ENCODE measurements at places on chromosomes 12 and 14.

- DNase-seq, result no peak
These were observed 231.0 kb downstream of the ALG10B start for GRCh38 chr12:38547586-38547985.

DNA sequence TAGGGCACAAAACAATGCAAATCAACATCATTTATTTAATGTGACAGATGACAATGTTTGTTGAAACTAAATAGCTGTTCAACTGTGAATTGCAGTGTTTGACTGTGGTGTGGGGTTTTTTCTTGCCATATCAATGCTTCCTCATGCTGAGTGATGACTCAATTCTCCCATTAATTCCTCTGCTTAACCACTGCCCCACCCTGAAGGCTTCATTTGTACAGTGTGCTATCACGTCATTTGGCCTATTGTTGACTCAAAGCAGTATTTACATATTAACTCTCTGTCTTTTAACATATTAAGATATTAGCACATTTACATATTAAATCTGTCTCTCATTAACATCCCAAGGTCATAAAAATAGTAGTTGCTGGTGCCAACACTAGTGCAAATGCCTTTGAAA lies 164.8 kb upstream of the NRXN3 start:
- no peak for DNase-seq

GRCh38 chr14:59187802-59188460 lies 536 bp upstream of the DAAM1 start:
- DNase-seq, result peak; percentile 10

DNA sequence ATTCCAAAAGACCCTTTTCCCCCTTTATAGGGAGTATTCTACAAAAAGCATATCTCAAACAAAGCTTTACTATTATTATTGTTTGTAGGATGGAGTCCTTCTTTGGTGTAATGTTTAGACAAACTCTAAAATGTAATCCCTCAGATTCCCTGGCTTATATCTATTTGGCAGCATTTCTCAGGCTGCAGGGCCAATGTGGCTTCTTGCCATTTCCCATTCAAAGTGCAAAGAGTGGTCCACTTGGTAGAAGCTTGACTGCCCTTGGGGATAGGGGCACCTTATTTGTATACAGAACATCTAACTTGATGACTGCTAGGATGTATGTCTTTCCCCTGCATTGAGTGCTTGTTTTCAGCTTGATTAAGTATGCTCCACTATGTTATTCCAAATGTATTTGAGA lies 242.7 kb downstream of the PRKD1 start:
- DNase-seq, result no peak

- no peak for DNase-seq
These were observed 43.8 kb upstream of the PSMA6 start for GRCh38 chr14:35248476-35248788.

- no peak for DNase-seq
These were observed 109.5 kb downstream of the SINHCAF start for GRCh38 chr12:31216479-31216878.

- no peak for DNase-seq
These were observed 83.9 kb downstream of the ZFP36L1 start for GRCh38 chr14:68709007-68709406.

DNA sequence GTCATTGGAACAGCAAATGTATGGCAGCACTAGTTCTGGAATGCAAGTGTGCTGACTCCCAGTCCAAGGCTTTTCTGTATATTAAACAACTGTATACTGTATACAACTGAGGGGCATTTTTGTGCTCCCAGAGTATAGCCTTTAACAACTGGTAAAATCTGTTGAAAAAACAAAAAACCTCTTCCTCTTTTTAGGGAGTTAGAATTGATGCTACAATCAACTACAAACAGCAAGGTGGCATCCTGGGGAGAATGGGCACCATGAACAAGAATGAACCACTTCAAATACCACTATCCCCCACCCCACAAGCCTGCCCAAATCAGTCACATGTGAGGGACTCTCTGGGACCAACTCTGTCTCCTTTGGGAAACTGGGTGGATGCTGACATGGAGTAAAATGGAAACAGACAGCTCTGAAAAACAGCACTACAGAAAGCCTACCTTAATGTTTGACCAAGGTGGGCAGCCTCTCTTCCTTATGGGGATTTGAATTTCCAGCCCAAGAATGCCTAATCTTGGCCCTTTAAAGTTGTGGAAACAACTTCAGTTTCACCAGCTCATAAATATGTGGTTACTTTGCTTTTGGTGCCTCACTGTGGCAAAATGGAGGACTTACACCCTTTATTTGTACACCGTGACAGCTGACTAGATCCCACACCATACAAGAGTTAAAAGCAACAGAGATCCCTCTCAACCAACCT lies 7.5 kb downstream of the VTI1B start:
- peak; percentile 5 for DNase-seq

- no peak for DNase-seq
These were observed 45.8 kb downstream of the SLCO1C1 start for GRCh38 chr12:20740972-20741371.

GRCh38 chr12:89208661-89209096 lies 143.6 kb downstream of the DUSP6 start:
- no peak for DNase-seq

- DNase-seq, result no peak
These were observed 297.5 kb upstream of the SLC16A7 start for GRCh38 chr12:59298296-59298695.

DNA sequence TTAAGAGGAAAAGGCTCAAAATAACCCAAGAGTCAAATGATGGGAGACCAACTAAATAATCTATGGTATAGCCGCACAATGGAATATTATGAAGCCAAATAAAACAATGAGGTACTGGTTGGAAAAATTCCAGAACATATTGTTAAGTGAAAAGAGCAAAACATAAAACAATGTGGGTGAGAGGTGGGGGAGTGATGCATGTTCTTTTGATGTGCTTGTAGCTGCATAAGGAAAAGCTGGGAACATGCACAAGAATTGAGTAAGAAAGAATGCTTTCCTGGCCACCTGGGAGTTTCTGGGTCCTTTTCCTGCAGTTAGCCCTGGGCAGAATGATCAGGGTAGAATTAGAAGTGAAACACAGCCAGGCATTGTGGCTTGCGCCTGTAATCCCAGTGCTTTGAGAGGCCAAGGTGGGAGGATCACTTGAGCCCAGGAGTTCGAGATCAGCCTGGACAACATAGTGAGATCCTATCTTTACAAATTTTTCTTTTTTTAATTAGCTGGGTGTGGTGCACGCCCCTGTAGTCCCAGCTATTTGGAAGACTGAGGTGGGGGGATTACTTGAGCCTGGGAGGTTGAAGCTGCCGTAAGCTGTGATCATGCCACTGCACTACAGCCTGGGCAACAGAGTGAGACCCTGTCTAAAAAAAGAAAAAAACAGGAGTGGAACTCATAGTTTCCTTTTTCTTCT lies 7.9 kb downstream of the ABCB9 start:
- no peak for DNase-seq

DNA sequence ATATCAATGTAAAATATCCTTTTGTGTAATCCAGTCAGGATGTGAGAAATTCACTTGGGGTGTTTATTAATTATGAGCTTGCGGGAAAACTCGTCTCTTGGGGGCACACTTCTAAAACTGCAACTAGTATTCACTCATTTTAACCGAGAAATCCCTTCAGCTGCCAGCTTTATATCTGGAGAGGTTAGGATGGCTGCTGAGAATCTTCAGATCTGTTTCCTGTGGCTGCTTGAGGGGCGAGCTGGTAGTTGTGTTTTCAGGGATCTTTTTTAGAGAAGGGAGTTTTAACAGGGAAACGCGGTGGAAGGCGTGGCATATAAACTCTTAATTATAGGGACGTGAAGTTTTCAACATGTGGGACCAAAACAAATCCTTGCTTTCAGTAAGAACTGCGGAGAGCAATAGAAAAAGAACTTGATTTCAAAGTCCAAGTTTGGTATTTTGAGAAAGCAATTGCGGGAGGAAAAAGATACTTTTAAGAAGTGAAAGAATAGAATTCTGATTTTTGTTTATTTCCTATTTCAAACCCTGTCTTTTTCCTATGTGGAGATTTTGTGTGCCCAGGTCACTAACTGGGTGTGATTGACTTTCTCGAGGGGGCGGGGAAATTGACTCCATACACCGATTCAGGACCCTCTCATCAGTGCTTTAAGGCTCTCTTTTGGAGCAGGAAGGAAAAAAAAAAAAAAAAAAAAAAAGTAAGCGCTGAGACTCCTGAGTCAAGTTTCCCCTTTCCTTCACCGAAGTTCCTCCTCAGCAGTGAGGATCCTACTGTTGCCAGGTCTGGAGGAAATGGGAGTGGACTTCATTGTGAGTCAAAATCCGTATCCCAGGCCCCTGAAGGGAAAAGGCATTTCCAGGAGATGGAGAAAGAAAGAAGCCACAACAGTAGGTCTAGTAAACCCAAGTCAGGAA lies 1.1 kb downstream of the PPFIBP1 start:
- DNase-seq, result no peak

GRCh38 chr12:89645434-89645833 lies 63.2 kb downstream of the ATP2B1 start:
- no peak for DNase-seq

DNA sequence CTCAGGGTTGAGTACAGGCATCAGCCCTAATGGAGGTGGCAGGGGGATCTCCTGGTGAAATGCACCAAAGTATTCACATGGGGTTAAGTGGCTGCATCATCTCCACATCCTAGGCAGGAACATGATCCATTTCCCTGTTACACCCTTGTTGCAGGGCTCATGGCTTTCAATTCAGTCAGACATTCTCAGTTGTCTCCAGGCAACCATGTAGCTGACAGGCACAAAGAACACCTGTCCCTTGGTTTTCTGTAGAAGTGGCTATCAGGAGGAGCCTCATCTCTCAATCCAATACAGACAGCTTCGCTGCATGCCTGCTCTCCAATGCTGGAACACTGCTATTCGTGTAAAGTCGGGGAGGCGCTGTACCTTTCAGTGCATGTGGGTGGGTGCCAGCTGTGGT lies 299.0 kb upstream of the FOXG1 start:
- DNase-seq, result no peak

GRCh38 chr12:20472102-20472782 lies 103.9 kb downstream of the PDE3A start:
- no peak for DNase-seq

DNA sequence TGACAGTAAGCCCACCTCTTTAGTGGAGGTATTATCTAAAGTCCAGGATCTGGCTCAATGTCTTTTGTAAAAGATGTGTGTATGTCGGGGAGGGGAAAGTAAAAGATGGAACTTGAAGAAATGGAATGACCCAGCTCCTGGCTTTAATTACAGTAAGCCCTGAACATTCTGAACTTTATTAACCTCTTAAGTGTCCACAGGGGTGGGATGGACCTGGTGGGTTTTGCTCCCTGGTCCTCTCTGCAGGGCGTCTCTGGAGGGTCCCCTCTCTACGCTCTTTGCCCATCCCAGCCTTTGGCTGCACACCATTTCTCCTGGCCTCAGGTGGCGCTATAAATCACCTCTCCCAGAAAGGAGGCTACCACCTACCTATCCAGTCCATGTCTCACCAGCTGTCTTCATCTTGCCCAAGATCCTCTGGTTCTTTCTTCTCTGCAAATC lies 3.7 kb upstream of the CISTR start:
- no peak for DNase-seq

DNA sequence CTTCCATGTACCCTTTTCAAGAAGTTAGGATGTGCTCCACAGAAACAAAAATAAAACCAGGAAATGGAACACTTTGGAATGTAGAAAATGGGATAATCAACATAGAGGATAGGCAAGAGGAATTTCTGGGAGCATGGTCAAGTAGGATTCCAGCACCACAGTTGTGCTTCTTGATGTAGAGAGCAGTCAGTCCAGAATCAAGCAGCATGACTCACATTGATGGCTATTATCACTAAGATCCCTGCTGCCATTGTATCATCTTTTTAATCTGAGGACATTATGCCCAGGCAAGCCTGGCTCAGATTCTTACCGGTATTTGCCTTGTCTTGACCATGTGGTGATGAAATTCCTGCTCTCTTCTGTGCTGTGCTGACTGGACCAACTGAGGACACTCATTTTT lies 5.7 kb downstream of the ETFRF1 start:
- DNase-seq, result no peak

DNA sequence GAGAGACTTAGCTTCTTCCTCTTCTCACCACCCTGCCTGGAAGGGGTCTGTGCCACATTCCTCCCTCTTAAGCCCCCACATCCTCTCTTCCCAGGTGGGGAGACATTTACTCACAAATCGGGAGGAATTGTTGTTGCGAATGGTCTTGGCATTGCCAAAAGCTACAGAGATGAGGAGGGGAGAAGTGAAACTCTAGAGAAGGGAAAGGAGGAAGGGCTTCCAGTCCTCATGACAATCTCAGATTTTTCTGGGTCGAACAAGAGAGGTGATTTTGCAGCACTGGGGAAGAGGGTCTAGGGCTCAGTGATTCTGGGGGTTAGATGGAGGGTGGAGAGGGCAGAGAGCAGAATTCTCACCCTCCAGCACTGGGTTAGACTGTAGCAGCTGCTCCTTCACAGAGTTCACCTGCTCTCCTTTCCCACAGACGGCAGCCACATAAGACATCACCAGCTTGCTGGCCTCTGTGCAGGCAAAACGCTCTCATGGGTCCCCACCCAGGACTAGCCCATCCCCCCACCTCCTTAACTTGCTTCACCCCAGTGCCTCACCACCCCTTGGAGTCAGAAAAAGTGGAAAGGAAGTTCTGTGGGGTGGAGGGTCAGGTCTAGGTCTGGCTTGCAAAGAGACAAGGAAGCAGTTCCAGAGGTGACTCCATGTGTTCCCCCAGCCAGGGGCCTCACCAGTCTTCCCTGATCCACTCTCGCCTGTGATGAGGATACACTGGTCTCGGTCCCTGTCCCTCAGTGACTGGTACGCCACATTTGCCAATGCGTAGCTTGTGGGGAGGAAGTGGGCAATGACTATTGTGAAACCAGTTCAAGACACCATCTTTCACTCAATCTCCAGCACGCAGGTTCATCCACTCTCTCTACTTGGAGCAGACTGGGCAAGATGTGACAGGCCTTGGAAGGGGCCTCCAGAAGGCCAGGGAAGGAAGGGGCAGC lies 2.7 kb downstream of the MYO1A start:
- no peak for DNase-seq

DNA sequence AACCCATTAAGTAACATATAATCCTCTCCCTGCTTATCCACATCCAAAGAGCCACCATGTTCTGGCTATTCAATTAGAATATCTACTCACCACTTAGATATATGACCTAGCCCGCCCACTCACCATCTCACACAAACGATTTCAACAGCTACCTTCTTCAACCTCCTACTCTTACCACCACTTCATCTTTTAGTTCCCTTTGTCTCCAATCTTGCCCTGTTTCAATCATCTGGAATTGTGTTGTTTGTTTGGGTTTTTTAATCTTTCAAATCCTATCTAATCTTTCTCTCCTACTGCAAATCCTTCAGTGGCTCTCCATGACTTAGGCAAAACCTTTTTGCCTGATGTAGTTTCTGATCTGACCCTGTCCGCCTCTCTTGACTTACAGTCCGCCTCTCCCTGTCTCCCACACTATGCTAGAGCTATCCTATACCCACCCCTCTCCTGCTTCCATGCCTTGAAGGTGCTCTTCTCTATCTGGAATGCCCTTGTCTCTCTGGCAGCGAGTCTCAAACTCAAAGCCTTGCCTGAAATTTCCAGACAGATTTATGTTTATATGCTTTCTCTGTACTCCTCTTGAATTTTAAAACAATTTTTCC lies 161.0 kb upstream of the CRY1 start:
- no peak for DNase-seq
